Cardiac fibroblast (primary cell): ENCODE measurements at places on chromosomes 7 and 10.
A peak's percentile ranks its signal among the peaks of the same experiment; 100 is the strongest.

DNA sequence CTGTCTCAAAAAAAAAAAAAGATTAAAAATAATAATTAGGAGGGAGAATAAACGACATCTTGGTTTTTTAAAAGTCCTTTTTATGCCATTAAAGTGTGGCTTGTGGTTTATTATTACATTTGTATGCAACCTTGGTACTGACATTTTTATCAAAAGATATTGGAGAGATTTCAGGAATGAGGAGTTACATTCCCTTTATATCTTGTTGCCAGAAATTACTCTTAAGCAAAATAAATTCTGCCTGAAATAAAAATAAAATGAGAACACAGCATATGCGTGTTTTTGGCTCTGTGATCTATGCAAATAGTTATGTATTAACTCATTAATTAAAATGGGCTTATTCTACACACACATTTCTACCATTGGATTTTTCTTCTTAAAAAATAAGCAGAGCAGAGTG lies 202.4 kb downstream of the BICC1 start:
- peak; percentile 69 for DNase-seq

DNA sequence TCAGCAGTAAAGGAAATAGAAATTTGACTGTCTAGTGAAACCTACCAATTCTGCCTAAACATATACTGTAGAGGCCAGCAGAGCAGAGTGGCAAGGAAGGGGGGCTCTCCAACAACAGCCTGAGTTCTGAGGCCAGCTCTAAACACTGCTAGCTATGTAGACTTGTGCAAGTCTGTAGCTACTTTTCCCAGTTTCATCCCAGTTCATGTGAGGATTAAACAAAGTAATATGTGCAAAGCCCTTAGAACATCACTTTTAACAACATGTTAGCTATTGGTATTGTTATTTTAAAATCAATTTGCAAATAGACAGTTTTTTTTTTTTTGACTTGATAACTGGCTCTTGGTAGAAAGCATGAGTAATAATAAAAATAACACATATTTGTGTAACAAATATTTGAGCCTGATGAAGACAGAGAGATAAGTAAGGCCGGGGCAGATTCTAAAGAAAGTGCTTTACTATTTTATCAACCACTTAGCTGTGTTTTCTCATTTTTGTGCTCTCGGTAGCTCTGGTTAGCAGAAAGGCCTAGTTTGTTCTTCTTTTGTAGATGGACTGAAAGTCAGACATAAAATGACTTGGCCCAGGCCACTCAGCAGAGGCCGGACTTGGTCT lies 9.3 kb downstream of the CHST12 start:
- no peak for DNase-seq

GRCh38 chr7:73521636-73522104 lies 423 bp downstream of the BAZ1B start:
- no peak for DNase-seq

DNA sequence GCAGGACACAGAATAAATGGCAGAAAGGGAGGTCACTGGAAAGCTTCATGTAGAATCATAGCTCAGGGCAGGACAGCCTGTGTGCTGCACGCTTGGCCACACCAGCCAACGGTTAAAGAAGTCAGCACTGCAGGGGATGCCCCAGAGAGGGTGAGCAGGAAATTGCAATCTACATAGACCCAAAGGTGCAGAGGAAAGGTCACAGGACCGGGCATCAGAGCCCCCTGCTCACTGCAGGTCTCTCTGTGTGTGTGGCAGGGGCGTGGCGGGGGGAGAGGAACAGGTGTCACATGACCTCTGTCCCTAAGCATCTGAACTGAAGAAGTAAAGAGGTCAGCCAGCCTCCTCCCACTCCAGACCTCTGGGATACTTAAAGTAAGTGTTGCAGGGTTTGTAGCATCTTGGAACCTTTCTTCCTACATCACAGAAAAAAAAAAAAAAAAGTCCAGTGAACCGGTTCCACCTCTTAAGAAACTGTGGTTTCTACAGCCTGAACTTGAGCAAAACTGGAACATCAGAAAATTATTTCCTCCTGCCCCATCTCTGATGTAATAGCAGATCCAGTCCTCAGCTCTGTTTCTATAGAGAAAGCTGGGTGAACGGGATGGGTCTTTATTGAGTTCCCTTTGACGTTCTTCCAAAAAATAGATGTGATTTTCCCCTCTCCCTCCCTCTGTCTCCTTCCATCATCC lies 64.3 kb downstream of the RGS10 start:
- DNase-seq, result no peak

DNA sequence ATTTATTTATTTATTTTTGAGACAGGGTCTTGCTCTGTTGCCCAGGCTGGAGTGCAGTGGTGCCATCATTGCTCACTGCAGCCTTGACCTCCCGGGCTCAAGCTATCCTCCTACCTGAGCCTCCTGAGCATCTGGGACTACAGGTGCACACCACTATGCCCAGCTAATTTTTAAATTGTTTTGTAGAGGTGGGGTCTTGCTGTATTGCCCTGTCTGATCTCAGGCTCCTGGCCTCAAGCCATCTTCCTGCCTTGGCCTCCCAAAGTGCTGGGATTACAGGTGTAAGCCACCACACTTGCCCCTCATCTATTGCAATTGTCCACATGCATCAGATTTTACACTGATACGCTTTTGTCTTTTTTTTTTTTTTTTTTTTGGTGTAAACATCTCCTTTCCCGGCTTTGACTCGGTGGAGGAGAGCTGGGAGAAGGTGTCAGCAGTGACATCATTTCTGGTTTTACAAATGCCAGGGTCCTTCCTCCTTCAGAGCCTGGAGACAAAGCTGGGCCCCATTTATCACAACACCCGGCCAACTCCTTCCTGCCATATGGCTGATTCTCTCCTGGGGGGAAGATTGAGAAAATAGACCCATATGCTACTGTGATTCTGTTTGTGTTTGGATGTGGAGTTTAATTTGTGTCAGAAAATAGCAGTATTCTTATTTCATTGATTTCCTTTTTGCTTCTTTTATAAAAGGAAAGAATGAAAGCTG lies 61.3 kb downstream of the GALNT17 start:
- DNase-seq, result no peak

- DNase-seq, result no peak
Observed at GRCh38 chr7:46681865-46682503, 760.9 kb upstream of the IGFBP3 start.

- DNase-seq, result no peak
Observed at GRCh38 chr10:18423058-18423637, 228.2 kb downstream of the NSUN6 start.

GRCh38 chr10:44356139-44357022 lies 28.5 kb downstream of the CXCL12 start:
- DNase-seq, result no peak

GRCh38 chr10:124719213-124719851 lies 24.8 kb downstream of the FAM53B start:
- peak; percentile 79 for DNase-seq

DNA sequence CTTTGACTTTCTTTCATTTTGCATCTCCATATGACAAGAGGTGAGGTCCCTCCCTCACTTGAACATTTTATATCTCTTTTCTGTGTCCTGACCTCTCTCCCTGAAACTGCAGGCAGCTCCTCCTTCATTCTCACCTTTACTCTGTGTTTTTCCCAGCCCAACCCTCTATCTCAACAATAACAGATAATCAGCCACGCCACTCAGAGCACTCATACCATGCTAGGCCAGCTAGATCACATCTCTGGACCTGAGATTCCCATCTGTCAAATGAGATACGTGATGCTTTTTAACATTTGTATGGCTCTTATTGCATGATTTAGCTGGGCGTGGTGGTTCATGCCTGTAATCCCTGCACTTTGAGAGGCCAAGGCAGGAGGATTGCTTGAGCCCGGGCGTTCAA lies 63.1 kb upstream of the PDCD4 start:
- DNase-seq, result no peak

GRCh38 chr7:18667466-18667865 lies 171.9 kb downstream of the HDAC9 start:
- peak; percentile 85 for DNase-seq

GRCh38 chr10:116697816-116698215 lies 44.5 kb downstream of the HSPA12A start:
- DNase-seq, result no peak

DNA sequence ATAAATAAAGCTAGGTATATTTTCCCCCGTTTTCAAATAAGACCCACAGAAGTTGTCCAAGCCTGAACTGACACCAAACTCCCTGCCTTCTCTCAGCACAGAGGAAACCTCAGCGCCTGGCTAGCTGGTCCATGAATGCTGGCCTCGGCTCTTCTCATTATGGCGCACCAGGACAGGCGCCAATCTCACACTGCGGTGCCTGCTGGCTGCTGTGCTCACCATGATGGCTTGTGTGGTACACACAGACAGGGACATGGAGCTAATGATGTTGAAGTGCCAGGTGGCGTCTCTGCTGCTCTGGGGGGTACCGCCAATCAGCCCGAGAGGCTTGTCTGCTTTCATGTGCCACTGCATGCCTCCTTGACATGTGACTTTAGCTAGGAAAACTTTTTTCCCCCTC lies 43.2 kb upstream of the USP6NL start:
- DNase-seq, result no peak

- DNase-seq, result no peak
Observed at GRCh38 chr7:100369105-100369504, 4.2 kb upstream of the PILRA start.

GRCh38 chr7:102024005-102024768 lies 206.8 kb downstream of the CUX1 start:
- DNase-seq, result no peak

DNA sequence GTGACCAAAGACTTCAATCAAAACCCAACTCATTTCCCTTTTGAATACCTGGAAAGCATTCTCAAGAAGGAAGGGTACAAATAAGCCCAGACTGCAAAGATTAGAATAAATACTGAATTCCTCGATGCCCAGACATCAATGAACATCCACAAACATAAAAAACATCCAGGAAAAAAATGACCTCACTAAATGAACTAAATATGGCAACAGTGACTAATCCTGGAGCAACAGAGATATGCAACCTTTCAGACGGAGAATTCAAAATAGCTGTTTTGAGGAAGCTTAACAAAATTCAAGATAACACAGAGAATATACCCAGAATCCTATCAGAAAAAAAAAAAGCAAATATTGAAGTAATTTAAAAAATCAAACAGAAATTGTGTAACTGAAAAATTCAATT lies 43.2 kb downstream of the PCLO start:
- DNase-seq, result no peak

- DNase-seq, result peak; percentile 19
Observed at GRCh38 chr7:140074780-140075179, 12.0 kb upstream of the PARP12 start.

- DNase-seq, result no peak
Observed at GRCh38 chr10:100109670-100110069, 28.0 kb upstream of the CPN1 start.

GRCh38 chr7:47458057-47458456 lies 123.9 kb downstream of the TNS3 start:
- DNase-seq, result peak; percentile 92

GRCh38 chr10:33150146-33150545 lies 184.3 kb downstream of the NRP1 start:
- DNase-seq, result no peak

DNA sequence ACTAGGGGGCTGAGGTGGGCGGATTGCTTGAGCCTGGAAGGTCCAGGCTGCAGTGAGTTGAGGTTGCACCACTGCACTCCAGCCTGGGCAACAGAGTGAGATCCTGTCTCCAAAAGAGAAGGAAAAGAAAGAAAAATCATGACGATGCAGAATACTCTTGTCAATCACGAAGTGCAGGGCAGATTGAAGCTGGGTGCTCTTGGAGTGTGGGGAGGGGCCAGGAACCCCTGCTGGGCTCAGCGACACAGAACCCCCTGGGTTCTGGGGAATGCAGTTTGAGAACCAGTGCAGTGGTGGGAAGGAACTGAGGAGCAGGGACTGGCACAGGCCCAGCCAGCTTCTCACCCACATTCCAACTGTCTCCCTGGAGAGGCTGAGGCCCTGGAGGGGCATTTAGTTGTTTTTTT lies 10.8 kb upstream of the INTS1 start:
- no peak for DNase-seq

- DNase-seq, result no peak
Observed at GRCh38 chr10:124392626-124393342, 25.9 kb downstream of the OAT start.

DNA sequence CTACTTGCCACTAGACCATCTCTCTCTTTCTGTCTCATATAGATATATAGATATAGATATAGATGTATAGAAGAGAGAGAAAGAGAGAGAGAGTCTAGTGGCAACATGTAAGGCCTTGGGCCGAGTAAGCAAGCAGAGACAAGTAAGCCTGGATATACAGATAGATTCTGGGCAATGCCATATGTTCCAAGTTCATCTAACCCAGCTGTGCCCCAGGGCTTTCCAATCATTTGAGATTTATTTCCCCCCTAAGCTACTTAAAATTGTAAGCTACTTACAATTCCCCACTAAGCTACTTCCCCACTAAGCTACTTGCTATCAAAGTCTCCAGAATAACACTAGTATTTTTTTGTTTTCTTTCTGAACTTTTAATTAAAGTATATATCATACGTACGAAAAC lies 1094.1 kb downstream of the DNAJB9 start:
- no peak for DNase-seq

DNA sequence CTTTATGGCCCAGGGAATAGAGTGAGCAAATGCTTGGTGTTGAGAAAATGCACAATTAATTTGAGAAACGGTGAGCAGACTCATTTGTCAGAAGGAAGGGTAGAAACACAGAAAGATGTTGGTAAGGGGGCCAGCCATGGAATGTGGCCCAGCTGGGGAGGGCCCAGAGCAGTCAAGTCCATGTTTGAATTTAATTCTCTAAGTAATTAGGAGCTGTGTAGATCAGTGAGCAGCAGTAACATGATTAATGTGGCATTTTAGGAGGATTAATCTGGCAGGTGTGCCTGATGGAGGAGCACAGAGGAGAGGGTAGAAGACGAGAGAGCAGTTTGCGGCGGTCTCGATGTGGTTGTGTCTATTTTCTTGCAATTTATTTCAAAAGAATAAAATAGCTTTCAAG lies 218.7 kb downstream of the FRMD4A start:
- DNase-seq, result no peak

DNA sequence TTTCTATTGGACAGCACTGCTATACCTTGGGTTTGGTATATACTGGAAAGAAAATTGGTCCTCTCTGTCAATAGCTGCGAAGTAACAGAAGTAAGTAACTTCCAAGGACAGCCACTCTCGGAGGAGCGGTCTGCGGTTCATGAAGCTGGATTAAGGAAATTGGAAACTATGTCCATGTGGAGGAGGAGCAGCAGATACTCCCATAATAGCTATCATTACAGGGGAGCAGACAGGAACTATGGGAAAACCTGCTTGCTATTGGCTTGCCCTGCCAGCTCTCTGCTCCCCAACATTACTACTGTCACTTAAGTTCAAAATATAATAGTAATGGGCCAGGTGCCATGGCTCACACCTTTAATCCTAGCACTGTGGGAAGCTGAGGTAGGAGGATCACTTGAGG lies 83.9 kb upstream of the TRIL start:
- no peak for DNase-seq
